Activated CD4-positive, alpha-beta T cell treated with anti-CD3 and anti-CD28 coated beads, Interleukin-2, Interleukin-6, amounts not matched to agents 100 ng/mL and 50 ng/mL, durations not matched to agents 16 hours and 8 hours (primary cell): ENCODE measurements at places on chromosomes 2 and 18.

- DNase-seq: no peak
Observed at GRCh38 chr2:223735035-223735640, 102.2 kb downstream of the AP1S3 start.

DNA sequence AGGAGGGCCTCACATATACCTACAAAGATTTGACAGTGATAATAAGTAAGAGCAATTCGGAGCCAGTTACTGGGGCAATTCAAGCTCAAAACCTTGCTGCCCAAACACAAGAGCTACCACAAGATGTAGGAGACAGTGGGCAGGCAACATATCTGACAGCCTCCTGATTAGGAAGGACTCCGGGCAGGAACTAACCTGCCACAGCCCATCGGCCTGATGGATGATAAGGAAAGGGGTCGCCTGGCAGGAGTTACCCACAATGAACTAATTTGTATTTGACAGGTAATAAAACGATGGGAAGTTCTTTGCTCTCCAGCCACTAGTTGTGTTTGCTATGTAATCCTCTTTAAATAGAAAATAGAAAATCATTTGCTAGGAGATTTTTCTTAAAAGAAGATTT, 100.2 kb downstream of the ARHGAP15 start:
- DNase-seq: no peak

GRCh38 chr2:22826703-22827102, 558.3 kb upstream of the KLHL29 start:
- DNase-seq: no peak

DNA sequence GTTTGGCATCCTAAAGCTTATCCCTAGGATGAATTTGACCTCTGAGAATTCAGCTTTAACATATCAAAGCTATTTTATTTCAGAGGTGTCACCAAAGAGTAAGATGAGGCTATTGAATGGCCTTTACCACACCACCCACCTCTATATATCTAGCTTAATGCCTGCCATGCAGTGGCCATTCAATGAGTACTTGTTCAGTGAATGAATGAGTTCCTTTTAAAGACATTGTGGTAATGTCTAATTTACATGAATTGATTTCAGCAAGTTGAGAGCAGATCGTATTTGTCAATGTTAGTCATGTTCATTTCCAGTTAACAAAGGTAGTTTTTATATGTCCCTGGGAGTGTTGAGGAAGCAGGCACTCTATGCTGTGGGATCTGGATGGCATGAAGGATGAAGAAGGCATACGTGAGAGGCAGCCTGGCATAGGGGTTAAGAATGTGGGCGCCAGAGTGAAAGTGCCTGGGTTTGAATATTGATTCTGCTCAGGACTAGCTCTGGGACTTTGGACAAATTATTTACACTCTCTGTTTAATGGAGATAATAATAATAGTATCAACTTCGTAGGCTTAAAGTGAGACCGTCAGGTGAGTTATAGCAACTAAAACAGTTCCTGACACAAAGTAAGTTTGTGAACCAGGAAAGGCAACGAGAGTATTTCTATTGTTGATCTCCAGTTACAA, 434.1 kb upstream of the CHST9 start:
- no peak for DNase-seq

GRCh38 chr2:224427471-224427870, 25.6 kb upstream of the FAM124B start:
- DNase-seq: no peak

- no peak for DNase-seq
Observed at GRCh38 chr2:6927186-6927585, 10.0 kb downstream of the RNF144A start.

- DNase-seq: no peak
Observed at GRCh38 chr2:99803846-99804245, 314.0 kb upstream of the REV1 start.

DNA sequence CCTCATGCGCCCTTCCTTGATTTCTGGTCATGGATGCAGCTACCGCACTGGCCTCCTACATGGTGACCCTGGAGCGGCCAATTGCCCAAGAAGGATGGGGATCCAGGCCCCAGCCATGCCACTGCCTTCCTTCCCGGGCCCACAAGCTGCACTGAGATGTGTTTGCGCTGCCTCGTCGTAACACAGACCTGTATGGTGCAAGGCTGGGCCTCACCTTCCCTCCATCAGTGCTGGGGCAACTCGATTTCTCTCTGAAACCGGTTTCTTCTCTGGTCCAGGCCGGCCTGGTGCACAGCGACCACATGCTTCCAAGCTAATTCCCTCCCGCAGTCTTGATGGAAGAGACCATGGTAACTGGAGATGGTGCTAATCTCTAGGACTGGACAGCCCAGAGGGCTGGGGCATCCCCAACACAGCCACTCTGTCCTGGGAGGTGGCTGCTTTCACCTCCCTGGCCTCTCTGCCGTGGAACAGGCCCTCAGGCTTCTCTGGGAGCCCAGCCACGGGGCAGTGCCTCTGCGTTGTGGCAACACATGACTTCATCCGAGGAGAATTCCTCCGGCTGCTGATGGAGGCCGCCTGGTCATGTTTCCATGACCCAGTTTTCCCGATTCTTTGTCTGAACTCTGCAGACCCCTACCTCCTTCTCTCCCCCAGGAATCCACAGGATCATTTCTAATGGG, 184.2 kb downstream of the GLI2 start:
- no peak for DNase-seq

DNA sequence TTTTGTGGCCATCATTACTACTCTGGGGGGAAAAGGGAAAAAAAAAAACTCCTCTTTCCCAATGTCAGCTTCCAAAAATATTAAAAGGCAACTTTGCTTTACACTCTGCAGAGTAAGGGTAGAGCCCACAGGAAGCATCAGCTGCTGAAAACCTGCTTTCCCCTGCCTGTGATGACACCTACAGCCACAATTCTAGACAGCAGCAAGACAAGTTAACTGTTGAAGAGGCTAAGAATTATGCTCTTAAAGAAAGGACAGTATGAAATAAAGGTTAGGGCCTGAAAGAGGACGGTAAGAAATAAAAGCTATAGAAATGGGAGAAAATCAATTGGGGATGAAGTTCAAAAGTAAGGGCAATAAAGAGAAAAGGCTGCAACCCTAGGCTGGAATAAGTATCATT, 3.0 kb downstream of the PDE11A start:
- DNase-seq: no peak

DNA sequence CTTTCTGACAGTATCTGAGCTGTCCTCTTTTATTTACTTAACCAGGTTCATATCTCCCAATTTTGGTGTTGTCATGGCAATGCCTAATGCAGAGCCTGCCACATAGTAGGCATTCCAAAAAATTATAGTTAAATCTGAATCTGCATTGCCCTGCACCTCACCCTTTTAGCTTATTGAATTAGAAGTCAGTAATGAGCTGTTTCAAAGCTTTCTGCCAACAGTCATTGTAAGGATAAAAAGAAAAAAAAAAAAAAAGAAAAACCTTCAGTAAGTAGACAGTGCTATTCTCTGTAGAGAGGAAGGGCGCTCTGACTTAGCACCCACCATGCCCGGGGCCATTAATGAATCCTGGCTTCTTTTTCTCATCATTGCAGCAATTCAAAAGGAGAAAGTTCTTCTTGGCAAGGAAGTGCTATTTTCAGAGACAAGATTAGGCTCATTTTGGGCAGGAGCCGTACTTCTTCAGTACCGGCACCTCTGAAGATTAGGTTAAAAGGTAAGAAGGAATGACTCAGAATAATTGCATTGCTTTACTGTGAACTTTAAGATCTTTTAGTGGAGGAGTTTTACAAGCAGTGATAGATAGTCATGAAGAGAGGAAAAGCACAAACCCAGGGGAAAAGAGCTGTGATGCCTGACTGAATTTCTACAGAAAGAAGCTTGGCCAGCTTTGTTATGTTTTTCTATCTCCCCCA, 2041.2 kb upstream of the PIK3C3 start:
- DNase-seq: no peak

- DNase-seq: no peak
Observed at GRCh38 chr2:150075831-150076230, 411.6 kb downstream of the RND3 start.

DNA sequence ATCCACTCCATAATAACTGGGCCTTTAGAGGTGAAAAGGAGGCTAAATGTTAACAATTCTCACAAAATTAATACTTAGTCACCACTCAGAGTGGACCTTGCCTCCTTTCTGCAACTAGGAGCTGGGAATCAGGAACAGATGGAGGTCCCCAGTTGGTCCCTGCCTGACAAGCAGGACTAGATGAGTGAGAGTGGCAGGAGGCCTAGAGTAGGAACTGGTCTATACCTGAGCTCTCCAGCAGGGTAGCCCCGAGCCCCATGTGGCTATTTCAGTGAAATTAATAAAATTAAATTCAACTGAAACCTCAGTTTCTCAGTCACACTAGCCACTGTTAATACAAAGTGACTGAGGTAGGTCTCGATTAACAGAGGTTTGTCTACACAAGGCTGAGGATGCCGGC, 150.5 kb downstream of the MYO5B start:
- DNase-seq: no peak

GRCh38 chr2:71944806-71945602, 202.7 kb downstream of the CYP26B1 start:
- DNase-seq: no peak

GRCh38 chr18:58175122-58175785, 131.2 kb downstream of the NEDD4L start:
- DNase-seq: no peak
